ENCODE measurements at places on chromosomes 1 and 21.

DNA sequence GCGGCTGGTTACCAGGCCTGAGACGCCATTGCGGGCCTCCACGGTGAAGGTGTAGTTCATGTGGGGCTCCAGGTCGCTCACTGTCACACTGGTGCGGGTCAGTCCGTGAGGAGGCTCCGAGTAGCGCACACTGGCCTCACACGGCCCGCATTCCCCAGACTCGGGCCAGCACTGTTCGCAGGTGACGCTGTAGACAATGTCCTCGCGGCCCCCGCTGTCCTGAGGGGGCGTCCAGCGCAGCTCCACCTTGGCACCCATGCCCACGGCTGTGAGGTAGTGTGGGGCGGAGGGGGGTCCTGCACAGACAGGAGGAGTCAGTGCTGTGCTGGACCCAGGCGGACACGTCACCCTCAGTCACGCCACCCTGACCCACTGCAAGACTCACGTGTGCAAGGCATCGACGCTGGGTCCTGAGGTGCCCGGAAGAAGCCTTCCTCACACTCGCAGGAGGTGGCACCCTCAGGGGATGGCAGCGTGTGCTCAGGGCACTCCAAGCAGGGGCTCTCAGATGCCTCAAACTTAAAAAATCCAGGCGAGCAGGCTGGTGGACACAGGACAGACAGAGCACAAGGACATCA is 17.9 kb downstream of the EPHA2 start:
- DNase-seq: no peak

- no peak for DNase-seq
Observed at GRCh38 chr1:157517016-157517415, 35.3 kb downstream of the FCRL5 start.

DNA sequence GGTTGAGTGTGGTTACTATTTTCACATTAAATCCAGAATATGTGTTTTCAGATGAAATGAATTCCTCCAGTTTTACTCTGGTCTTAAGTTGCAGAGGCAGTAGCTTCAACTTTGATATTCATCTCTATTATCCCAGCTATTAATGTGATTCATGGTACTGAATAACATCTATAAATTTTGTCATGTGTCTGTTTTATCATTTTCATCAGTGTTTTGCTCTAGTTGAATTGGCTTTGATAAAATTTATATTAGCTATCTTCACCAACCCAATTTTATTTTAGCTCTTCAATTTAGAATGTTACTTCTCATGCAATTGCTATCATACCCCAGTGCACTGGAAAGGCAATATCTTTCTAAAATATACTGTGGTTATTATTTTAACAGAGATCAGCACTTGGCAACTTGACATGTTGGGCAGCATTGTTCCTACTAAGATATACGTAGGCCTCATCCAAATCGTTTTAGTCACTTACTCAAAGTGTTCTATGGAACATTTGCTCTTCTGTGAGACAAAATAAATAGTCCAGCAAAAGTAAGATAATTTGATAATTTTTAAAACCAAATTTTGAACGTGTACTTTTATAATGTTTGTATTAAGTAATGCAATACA is 184.3 kb downstream of the NCAM2 start:
- DNase-seq: no peak

GRCh38 chr1:241701483-241702295 is 49.6 kb downstream of the WDR64 start:
- no peak for DNase-seq

DNA sequence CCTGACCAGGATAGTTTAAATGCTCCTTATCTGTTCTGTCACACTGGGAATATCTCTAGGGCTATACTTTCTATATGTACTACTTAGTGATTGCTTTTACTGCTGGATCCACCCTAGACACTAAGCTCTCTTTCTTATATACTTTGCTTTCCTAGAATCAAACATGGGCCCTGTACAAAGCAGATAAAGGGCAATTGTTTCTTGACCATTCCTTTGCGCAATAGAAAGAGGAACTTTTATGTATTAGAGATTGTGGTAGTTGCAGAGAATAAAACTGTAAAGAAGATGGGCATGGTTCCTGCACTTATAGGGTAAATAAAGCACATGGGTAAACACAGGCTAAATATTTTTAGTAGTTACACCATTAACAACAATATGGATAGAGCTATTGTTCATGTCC is 58.8 kb downstream of the ATP6V1G3 start:
- no peak for DNase-seq

GRCh38 chr1:165738794-165739193 is 29.9 kb downstream of the TMCO1 start:
- no peak for DNase-seq

GRCh38 chr1:114274621-114275317 is 121.1 kb upstream of the SYT6 start:
- no peak for DNase-seq

DNA sequence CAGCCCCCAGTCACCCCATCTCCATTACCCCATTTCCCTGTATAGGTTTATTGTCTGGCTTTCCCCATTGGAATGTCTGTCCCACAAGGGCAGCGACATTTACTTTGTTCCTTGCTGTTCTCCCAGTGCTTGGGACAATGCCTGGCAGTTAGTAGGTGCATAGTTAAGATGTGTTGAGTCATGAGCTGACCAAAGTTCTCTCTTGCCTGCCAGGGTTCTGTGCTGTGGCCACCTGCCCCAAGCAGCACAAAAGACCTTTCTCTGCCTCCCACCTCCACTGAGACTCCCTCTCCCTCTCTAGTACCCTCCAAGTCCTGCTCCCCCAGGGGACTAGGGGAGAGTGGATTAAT is 40.0 kb downstream of the TMCO4 start:
- no peak for DNase-seq

DNA sequence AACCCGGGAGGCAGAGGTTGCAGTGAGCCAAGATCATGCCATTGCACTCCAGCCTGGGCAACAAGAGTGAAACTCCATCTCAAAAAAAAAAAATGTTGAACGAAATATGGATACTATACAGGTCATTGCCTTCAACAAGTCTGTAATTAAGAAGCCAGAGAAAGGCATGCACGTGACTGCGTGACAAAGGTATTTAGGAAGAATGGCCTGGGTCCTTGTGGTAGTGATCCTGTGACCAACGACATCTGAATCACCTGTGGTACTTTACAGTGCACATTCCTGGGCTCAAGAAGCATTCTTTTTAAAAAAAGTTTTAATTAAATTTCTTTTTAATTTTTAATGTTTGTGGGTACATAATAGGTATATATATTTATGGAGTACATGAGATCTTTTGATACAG is 115.0 kb downstream of the GREM2 start:
- DNase-seq: no peak

DNA sequence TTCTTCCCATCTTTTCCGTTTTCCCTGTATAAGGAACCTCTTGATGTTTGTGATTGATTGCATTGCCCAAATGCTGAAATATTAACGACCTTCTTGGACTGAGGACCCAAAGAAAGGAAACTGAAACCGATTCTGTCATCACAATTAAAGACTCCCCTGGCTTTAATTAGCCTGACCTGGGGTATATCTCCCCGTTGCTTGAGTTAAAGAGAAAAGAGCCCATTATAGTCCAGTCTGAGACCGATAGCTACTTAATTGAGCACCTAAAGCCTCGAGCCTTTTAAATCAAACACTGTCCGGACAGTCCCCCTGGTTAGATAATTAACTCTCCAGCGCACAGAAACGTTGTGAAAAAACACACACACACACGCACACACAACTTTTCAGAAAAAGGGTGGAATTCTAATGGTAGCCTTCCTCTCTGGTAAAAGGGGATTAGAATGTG is 8.0 kb downstream of the LMO4 start:
- DNase-seq: no peak

DNA sequence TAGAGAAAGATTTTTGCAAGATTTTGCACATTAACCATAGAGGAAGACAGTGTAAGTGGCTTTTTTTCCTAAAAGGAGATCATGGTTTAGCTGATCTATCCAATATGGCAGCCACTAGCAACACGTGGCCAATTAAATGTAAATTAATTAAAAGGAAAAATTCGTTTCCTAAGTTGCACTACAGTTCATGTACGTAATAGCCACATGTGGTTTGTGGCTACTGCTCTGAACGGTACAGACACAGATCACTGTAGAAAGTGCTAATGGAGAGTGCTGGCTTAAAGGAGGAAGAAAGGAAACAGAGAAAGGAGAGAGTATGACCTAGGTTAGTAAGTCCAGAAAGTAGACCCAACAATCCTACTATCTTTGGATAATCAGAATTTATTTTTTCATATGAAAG is 170.8 kb downstream of the SIPA1L2 start:
- no peak for DNase-seq
